ENCODE measurements at places on chromosomes 13 and 19.

GRCh38 chr19:33484226-33484774, 37.3 kb downstream of the PEPD start:
- no peak for DNase-seq

GRCh38 chr19:53908106-53908934, 758 bp upstream of the CACNG7 start:
- peak; percentile 89 for DNase-seq

GRCh38 chr19:5397804-5398692, 57.2 kb upstream of the ZNRF4 start:
- DNase-seq: peak; percentile 94

GRCh38 chr13:31224963-31225559, 25.3 kb downstream of the B3GLCT start:
- no peak for DNase-seq

- peak; percentile 86 for DNase-seq
Observed at GRCh38 chr13:75357576-75358289, 124.2 kb downstream of the TBC1D4 start.

GRCh38 chr13:48492096-48492440, 40.8 kb downstream of the RCBTB2 start:
- no peak for DNase-seq

GRCh38 chr19:39845584-39845932, 621 bp downstream of the FBL start:
- DNase-seq: peak; percentile 27

- DNase-seq: peak; percentile 32
Observed at GRCh38 chr13:110590577-110590976, 24.8 kb upstream of the NAXD start.

DNA sequence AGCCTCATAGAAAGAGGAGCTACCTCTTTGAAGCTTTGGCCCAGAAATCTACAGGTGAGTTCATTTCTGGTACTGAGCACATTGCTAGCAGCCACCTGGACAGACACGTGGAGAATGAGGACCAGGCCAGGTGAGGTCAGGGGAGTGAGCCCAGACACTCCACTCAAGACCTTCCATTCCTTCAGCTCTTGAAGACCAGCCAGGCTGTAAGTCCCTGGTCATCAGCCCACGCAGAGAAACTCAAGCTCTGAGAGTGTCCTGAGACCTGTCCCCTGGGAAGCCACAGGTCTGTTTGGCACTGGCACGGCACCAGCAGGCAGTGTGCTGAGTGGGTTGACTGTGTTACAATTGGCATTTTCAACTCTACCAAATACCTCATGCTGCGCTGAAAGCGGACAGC, 27.4 kb downstream of the C13orf42 start:
- DNase-seq: no peak

DNA sequence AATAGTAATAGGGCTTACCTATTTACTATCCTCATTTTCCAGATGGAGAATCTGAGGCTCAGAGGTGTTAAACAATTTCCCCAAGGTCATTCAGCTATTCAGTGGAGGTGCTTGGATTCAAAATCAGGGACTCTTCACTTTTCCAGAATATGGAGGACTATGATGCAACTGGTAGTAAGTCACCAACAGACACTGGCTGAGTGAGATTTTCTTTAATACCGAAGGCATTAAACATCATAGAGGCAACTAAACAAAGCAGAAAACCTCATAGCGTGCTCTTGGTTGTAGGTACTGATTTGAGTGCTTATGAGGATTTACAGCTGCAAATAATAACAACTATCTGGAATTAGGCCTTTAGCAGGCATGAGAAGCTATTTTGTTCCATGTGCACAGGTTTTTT, 134.4 kb downstream of the DLEU7 start:
- DNase-seq: no peak

DNA sequence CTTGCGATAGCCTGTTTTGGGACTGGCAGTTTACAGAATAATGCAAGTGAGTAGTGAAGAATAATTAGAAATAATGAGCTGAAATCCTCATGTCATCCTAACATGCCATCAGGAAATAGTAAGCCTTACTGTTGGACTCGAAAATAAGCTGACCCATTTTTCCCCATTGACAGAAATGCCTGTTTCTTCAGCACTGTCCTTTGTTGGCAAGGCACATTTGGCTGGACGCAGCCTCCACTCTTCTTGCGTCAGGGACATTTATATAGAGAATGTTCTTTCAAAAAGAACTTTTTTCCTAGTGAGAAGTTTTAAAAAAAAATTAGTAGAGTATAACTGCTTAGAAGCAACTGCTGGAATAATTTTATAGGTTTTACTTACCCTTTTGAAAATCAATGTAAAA, 47.1 kb downstream of the ARHGAP35 start:
- DNase-seq: no peak

GRCh38 chr13:39417643-39418042, 185.3 kb downstream of the LHFPL6 start:
- DNase-seq: peak; percentile 96

DNA sequence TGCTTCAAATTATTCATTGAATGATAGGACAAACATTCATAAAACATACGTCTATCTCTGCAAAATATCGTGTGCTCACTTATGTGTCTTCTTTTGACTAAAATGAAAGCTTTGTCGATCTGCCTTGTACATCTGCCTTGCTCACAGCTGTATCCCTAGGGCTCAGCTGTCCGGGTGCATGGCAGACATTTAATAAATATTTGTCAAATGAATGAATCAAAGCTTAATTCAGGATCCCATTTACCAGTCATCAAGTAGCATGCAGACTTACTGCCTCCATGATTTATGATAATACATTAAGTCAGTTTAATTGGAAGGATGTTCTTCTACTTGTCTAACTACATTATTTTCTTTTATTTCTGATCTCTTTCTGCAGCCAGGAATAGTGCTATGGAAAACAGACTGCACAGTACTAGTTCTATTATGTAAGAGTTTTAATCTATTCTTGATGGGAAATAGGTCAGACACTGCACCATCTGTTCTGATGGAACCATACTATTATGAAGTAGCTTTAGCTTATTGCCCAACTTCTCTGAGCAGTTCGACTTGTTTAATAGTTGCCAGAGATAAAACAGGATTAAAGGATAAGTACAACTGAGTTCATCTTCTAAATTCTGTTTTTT, 13.2 kb downstream of the SLC46A3 start:
- no peak for DNase-seq

DNA sequence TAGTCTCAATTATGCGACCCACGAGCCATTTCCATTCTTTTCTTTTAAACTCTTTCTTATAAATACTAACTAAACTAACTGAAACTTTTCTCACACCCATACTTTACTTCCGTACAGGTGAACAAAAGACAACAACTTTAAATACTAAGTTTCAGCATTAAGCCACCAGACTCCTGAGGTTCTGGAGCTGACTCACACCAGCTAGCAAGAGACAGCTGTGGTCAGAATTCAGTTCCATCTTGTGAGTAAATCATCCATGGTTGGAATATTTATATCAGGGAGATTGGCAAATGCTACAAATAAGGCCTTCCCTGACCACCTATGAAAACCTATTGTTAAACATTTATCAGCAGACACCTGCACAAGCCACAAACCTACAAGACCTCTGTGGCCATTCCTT, 897.0 kb downstream of the EFNB2 start:
- DNase-seq: no peak

GRCh38 chr13:29020314-29020713, 200.2 kb downstream of the MTUS2 start:
- DNase-seq: no peak

- DNase-seq: no peak
Observed at GRCh38 chr13:29905845-29906244, 55.4 kb upstream of the UBL3 start.

DNA sequence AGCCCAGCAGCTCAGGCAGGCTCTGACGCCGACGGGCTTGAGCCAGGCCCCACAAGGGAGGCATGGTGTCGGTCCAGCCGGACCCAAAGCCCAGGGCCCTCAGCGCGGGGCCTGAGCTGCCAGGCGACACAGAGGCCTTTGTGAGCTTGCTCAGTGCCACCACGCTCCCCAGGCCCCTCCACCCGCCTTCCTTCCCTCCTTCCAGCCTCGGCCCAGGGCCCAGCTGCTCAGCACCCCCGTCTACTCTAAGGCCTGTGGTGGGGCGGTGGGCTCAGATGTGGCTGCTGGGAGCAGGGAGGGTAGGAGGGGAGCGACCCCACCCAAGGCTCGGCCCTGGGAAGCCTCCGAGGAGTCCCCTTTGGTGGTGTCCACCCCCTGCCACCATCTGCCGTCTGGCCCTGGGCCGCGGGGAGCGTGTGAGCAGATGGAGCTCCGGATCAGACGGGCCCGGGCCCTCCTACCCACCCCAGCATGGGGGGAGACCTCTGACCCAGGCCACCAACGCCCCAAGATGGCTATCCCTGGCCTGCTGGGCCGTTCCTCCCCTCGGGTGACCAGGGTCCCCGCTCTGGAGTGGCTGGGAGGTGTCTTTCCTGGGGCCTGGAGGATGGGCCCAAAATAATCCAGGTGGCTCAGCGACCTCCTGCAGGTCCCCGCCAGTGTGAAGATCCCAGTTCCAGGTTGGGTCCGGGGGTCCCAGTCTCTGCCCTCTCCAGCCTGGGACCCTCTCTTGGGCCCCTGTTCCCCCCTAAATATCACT, 7.8 kb downstream of the ZBTB7A start:
- no peak for DNase-seq

- DNase-seq: no peak
Observed at GRCh38 chr19:34686455-34686854, 9.0 kb downstream of the ZNF302 start.

DNA sequence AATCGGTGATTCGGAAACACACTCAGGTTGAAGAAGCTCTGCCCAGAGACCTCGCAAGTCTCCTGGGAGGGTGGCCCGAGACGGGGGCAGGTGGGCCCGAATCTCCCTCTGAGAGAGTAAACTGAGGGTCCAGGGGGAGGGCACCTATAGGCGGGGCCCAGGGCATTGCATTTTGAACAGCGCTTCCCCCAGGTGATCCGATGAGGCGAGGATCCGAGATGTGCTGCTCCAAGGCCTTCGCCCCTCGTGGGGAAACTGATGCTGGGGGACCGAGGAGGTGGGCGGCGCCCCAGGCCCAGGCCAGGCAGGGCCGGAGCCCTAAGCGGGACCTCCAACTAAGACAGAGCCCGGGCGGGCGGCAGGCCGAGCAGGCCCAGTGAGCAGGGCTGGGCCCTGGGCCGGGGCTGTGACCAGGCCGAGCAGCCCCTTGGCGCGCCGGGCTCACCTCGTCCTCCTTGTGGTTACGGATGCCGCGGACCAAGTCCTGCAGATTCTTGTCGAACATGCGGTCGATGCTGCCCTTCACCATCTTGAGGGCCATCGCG, 500 bp downstream of the AP3D1 start:
- peak; percentile 30 for DNase-seq

- no peak for DNase-seq
Observed at GRCh38 chr19:45235485-45235884, 9.7 kb downstream of the EXOC3L2 start.

DNA sequence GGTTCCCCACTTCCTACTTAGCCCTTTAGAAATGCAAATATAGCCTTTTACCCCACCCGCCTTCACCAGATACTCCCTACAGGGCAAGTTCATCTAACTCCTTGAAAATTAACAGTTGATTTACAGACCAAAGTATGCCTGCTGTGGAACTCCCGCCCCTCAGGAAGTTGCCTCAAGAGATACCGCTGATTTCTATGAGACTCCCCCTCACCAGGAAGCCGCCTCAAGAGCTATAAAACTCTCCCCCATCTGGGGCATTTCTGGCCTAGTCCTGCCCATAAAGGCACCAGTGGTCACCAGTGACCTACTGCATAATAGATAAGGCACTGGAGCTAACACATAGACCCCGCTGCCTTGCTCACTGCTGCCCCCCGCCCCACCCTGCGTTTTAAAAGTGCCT, 201.7 kb upstream of the UBL3 start:
- DNase-seq: peak; percentile 94

DNA sequence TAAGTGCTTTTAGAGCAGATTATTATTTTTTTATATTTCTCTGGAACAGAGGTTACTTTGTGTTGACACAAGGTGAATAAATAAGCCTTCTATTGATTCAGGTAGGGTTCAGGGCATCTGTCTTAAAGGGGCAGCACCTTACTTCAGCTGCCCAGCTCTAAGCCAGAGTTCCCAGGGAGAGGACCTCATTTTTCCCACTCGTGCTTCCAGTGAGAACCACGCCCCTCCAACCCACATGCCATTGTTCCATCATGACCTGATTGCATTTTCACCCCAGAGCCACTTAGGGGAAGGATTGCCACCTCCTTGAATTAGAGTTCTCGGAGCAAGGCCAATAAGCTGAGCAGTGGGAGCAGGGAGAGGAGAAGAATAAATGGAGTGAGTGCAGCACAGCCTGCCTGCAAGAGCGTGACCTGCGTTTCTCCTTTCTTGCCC, 104.3 kb upstream of the FRY start:
- peak; percentile 34 for DNase-seq

- DNase-seq: peak; percentile 91
Observed at GRCh38 chr19:12847159-12848139, 9.1 kb downstream of the MAST1 start.

DNA sequence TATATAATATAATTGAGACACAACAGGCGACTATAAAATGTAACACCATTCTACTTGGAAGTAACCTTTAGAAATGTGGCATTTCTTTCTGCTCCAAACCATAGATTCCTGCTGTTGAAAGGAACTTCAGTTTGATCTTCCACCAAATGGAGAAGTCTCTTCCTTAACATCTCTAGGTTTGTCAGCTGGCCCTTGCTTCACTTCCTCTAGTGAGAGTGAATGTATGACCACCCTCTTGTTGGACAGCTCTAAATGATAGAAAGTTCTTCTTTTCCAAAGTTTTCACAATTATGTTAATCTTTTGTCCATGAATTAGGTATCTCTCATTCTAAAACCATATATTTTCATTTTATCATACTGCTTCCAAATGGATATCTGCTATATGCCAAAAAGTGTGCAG, 13.8 kb upstream of the COG6 start:
- no peak for DNase-seq

DNA sequence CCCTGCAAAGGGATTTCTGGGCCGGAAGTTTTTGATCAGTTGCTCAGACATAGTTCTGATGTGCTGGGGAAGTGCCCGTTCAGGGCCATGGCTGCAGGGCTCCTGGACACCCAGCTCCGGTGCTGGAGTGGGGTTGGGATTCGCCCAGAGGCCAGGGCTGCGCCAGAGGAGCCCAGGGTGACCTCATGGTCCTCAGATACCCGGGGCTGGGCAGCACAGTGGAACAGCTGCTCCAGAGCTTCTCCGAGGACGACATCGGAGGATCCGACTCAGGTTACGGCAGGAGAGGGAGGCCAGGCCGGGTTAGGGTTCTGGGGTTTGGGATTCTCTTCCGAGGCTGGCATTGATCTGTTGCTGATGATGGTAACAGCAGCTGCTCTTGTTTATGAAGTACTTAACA, 20.9 kb downstream of the CARM1 start:
- DNase-seq: no peak

Measured in mesendoderm (in vitro differentiated cells).